ENCODE measurements at places on chromosomes 2 and 18. TPM values are rescaled to one million over a fixed set of nuclear protein-coding genes. Genes with fewer than 3 reads are reported as not detected.

GRCh38 chr2:9638532-9638931, 7.7 kb upstream of the YWHAQ start:
- H3K4me3 ChIP-seq, result no peak overlapping the region
- peaks cover 6% of the 10 kb centered on the region for H3K4me1 ChIP-seq
- peak; percentile 78 for DNase-seq
- H3K27ac ChIP-seq, result no peak overlapping the region
- no peaks in the 10 kb centered on the region for H3K36me3 ChIP-seq

DNA sequence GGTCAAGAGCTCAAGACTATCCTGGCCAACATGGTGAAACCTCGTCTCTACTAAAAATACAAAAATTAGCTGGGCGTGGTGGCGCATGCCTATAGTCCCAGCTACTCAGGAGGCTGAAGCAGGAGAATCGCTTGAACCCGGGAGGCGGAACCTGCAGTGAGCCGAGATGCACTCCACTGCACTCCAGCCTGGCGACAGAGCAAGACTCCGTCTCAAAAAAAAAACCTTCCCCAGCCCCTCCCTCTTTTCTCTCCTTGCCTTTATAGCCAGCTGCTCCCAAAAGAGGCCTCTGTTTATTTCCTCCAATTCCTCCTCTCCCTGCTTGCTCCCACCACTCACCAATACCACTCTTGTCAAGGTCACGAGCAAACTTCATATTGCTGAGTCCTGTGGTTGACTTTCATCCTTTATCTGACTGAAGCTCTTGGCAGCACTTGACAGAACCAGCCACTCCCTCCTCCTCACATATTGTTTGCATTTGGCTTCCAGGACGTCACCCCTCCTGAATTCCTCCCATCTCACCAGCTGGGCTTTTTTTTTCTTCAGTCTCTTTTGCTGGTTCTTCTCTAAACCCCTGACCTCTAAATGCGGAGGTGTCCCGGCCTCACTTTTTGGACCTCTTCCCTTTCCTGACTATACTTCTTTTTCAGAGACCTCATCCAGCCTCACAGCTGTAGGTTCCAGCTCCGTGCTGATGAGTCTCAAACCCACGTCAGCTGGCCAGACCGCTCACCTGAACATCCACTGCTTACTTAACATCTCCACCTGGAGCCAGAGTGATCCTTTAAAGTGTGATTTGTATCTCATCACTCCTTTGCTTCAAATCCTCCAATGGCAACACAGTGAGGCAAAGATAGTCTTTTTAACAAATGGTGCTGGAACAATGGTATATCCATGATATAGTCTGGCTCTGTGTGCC, 84.6 kb upstream of the CAB39 start:
- H3K4me1 ChIP-seq, result no peaks in the 10 kb centered on the region
- no peaks in the 10 kb centered on the region for H3K27me3 ChIP-seq

- no peak for DNase-seq
- no peaks in the 10 kb centered on the region for H3K27me3 ChIP-seq
- no peak overlapping the region for H3K27ac ChIP-seq
Observed at GRCh38 chr2:36823862-36824261, 127.4 kb downstream of the VIT start.

DNA sequence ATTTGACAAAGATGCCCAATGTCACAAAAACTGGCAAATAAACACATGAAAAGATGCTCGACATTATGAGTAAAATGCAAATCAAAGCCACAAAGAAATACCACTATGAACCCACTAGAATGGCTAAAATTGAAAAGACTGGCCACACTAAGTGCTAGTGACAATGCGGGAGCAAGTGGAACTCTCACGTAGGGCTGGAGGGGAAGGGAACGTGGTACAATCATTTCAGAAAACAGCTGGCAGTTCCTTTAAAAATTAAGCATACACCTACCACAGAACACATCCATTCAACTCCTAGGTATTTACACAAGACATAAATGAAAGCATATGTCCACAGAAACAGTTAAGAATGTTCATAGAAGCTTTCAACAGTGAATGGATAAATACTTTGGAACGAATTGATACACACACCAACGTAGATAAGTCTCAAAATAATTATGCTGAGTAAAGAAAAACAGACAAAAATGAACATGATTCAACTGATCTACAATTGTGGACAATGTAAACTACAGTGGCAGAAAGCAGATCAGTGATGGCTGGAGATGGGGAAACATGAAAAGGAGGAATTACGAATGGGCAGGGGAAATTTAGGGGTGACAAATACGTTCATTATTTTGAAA, 71.7 kb downstream of the MYOM1 start:
- H3K4me3 ChIP-seq, result no peak overlapping the region
- no peaks in the 10 kb centered on the region for H3K27me3 ChIP-seq
- H3K4me1 ChIP-seq, result no peaks in the 10 kb centered on the region
- no peaks in the 10 kb centered on the region for H3K36me3 ChIP-seq
- no peak for DNase-seq

DNA sequence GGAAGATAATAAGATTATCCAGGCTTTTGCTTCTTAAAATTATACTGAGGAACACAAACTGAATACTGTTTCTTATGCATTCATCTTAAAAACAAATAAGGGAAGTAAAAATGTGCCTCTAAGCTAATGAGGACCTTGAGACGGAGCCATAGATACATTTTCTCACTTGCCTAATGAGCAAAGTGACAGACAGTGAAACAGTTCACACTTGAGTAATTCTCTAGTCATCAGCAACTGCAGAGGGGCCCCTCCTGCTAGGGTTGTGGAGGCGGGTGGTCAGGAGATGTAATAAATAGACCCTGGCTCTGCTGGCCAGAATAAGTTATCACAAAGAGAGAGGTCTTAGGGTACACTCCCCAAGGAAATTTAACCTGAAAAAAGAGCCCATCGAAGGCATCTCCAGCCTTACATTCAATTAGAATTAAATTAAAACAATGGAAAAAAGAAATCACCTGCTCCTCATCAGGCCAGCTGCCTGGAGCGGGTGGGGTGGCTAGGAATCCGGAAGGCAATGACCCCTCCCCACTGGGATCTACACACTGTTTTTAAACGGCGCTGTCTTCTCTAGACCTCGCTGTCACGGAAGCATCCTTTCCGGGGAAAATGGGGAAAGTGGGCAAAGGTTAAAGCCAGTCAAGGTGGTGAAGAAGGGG, 32.6 kb upstream of the INSIG2 start:
- no peak overlapping the region for H3K4me3 ChIP-seq
- no peak overlapping the region for H3K27ac ChIP-seq
- no peaks in the 10 kb centered on the region for H3K36me3 ChIP-seq

DNA sequence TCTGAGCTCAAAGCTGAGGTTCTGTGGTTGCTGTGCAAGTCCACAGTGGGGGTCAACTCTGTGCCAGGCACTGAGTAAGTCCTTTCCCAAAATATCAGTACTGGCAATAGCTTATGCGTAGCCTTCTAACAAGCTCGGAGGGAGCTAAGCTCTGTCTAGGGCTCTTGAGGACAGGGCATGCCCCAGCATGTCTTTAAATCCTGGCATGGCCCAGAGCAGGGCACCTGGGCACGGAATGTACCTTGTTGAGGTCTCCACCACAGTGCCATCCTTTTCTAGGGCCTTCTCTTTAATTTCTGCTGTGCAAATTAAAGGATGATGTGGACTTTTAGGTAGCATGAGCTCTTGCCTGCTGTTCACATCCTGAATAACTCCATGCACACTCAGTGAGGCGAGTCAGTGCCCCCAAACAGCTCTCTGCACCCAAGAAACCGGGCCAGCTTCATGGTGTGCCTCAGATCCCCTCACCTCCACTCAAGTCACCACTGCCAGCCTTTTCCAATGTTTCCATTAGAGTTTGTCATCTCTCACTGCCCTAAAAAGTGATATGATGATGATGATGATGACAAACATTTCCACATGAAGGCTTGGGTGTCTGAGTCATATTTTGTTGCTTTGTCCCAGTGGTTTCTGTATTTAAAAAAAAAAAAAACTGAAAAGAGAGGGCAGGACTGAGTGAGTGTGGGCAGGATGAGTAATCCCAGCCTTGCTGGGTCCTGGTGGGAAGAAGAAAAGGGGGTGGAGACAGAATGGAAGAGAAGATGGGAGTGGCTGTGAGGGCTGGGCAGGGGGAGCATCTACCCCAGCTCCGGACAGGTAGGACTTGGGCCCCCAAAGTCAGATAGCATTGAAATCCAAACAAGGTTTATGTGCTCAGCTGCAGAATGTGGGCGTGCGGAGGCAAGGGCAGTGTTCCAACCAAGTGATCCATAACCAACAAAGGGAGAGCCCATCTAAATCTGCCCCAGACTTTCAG, 78.9 kb downstream of the ZBTB7C start:
- DNase-seq, result no peak
- H3K27me3 ChIP-seq, result no peaks in the 10 kb centered on the region
- H3K4me1 ChIP-seq, result peaks cover 11% of the 10 kb centered on the region

DNA sequence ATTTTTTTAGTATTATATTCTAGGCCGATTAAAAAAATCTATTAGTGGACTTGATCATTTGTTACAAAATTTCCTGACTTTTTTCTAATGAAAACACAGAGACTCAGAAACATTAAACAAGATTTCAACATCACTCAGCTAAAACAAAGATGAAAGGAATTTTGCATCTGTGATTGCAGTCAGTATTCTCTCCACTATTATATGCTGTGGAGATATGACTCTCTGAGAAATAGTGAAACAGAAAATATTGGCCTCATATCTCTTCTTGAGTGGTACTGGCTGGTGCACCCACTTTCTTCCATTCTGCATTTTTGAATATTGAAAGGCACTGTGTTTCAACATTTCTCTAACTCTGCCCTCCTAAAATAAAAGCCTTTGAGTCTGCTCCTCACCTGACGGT, 914.2 kb downstream of the TSN start:
- no peaks in the 10 kb centered on the region for H3K4me1 ChIP-seq
- no peaks in the 10 kb centered on the region for H3K27me3 ChIP-seq
- H3K27ac ChIP-seq, result no peak overlapping the region
- no peak for DNase-seq
- H3K4me3 ChIP-seq, result no peak overlapping the region

GRCh38 chr18:3481696-3482210, 31.8 kb downstream of the TGIF1 start:
- no peaks in the 10 kb centered on the region for H3K27me3 ChIP-seq
- no peaks in the 10 kb centered on the region for H3K36me3 ChIP-seq
- no peak overlapping the region for H3K27ac ChIP-seq

GRCh38 chr2:59720296-59720866, 833.1 kb downstream of the BCL11A start:
- H3K27me3 ChIP-seq, result no peaks in the 10 kb centered on the region
- no peak for DNase-seq
- no peak overlapping the region for H3K4me3 ChIP-seq
- H3K27ac ChIP-seq, result no peak overlapping the region
- no peaks in the 10 kb centered on the region for H3K36me3 ChIP-seq

GRCh38 chr2:10868465-10869314, 43.0 kb upstream of the KCNF1 start:
- no peak overlapping the region for H3K27ac ChIP-seq
- H3K4me3 ChIP-seq, result no peak overlapping the region
- H3K36me3 ChIP-seq, result no peaks in the 10 kb centered on the region
- DNase-seq, result no peak

- no peaks in the 10 kb centered on the region for H3K36me3 ChIP-seq
- no peaks in the 10 kb centered on the region for H3K4me1 ChIP-seq
- no peak for DNase-seq
Observed at GRCh38 chr2:182018218-182018617, 32.6 kb downstream of the PPP1R1C start.

DNA sequence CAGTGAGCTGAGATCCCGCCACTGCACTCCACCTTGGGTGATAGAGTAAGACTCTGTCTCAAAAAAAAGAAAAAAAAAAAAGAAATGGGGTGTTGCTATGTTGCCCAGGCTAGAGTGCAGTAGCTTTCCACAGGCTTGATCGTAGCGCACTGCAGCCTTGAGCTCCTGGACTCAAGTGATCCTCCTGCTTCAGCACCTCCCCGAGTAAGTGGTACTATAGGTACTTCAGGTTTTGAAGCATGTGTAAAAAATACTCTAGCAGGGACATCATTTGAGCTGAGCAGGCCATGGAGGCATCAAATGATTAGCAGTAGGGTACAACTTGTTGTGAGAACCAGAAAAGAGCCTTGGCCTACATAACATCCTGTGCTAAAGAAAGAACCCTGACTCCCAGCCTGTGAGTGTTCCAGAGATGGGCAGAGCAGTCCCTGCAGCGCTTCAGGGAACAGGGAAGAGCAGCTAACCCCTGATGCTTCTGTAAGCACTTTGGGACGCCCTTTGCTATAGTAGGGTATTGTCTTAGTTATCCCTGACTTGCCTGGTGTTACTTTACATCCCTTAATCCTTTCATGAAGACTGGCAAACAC, 119.1 kb downstream of the NEDD4L start:
- no peak overlapping the region for H3K27ac ChIP-seq
- H3K4me1 ChIP-seq, result no peaks in the 10 kb centered on the region
- no peak for DNase-seq
- H3K4me3 ChIP-seq, result no peak overlapping the region

DNA sequence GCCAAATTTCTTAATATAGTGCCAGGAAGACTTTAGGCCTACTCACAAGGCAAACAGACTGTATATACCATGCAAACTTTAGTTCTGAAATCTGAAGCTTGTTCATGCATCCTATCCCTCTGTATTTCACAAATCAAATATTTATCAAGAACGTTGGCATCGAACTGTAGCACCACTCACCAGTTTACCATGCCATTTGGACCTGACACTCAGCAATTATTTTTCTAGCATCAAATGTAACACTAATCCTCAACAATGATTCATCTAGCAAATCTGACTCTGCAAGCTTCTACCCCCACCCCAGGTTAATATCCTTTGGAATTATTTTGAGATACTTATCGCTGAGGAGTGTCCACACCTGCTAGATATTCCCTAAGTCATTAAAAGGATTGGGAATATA, 1506.6 kb downstream of the LRP1B start:
- no peak overlapping the region for H3K4me3 ChIP-seq
- no peak for DNase-seq
- H3K4me1 ChIP-seq, result no peaks in the 10 kb centered on the region
- no peaks in the 10 kb centered on the region for H3K27me3 ChIP-seq

GRCh38 chr2:11177871-11178690, 22.8 kb downstream of the SLC66A3 start:
- no peaks in the 10 kb centered on the region for H3K27me3 ChIP-seq
- H3K27ac ChIP-seq, result no peak overlapping the region
- H3K4me1 ChIP-seq, result no peaks in the 10 kb centered on the region
- H3K4me3 ChIP-seq, result no peak overlapping the region
- DNase-seq, result no peak

- no peak overlapping the region for H3K4me3 ChIP-seq
- H3K36me3 ChIP-seq, result no peaks in the 10 kb centered on the region
- H3K4me1 ChIP-seq, result no peaks in the 10 kb centered on the region
- no peaks in the 10 kb centered on the region for H3K27me3 ChIP-seq
Observed at GRCh38 chr2:231308631-231309428, 86.7 kb upstream of the B3GNT7 start.

TBR1 gene
- total RNA-seq, result not detected

PTCD3 gene
- total RNA-seq, result 79.4 TPM

RABL2A gene
- 16.9 TPM for total RNA-seq

NT5C1B gene
- not detected for total RNA-seq

HTR2B gene
- 2.6 TPM for total RNA-seq
